ENCODE measurements at places on chromosomes 6 and 20.
A peak's percentile ranks its signal among the peaks of the same experiment; 100 is the strongest.

- no peak for DNase-seq
Observed at GRCh38 chr6:52909531-52909930, at the start of gene GSTA3. GSTA3 (minus strand) TSS chr6:52909698; CDS start chr6:52905834, 3,864 bp downstream.

DNA sequence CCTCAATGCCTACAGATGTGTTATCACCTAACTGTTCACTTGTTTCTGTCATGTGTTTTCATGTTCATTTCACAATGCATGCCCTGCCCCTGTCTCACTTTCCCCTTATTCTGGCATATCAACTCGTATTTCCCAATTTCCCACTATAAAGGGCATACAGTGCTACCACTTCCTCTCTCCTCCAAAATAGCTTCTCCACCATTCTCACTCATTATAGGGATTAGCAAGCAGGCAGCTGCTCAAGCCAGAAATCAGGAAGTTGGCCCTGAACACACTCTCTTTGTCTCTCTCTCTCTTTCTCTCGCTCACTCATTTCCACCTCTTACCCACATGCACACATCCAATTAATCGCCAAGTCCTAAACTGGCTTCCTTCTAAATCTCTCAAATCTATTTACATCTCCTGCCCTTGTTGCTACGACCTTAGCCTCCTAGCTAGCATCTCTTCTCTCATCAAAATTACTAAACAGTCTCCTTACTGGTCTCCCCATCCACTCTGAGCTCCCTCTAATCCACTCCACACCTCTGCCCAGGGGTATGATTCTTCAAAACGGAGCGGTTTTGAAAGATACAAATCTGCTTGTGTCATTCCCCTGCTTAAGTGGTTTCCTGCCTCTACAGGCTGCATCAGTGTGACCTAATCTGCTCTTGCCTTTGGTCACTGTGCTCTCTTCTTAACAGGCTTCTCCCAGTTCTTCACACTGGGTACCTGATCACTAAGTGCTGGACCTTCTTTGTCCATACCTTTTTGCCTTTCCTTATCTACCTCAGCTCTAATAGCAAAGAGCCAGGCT is 196.2 kb downstream of the BTBD9 start:
- DNase-seq: peak; percentile 16

DNA sequence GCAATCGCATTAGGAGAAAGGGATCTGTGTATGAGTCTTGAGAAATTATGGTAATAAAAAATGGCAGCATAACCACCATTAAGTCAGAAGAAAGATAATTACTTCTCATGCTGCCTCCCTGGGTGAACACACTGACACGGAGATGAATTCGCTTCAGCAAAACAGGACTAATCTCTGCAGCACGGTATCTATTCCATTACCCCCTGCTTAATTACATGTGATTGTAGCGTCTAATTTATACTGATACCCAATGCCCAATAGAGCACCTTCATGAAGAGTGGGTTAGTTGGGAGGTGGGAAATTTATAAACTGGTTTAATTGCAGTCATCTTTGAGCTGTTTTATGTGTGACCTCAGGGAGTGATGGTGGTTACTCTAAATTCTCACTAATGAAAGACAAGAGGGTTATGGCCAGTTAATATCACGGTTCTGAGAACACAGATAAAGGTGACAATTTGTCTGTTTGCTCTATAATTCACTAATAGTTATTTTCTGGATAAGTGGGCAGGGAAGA is 476.2 kb upstream of the SULF2 start:
- DNase-seq: no peak

DNA sequence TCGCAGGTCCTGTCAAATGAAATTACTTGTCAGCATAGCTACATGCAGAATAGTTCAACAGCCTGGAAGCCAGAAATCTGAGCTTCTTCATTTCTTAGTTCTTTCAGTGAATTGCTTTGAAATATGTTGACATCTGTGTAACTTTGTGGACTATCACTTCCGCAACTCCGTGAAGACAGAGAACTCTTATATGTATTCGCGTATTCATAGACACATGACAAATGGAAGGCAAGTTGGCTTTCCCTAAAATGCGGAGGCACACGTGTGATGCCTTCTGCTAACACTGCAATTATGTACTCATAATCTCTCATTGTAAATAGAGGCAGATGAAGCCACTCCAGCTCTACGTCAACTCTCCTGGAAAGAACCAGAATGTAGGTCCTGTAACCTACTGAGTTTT is 701.5 kb downstream of the PRKN start:
- DNase-seq: no peak

- no peak for DNase-seq
Observed at GRCh38 chr6:2960935-2961334, 10.4 kb downstream of the SERPINB6 start.

DNA sequence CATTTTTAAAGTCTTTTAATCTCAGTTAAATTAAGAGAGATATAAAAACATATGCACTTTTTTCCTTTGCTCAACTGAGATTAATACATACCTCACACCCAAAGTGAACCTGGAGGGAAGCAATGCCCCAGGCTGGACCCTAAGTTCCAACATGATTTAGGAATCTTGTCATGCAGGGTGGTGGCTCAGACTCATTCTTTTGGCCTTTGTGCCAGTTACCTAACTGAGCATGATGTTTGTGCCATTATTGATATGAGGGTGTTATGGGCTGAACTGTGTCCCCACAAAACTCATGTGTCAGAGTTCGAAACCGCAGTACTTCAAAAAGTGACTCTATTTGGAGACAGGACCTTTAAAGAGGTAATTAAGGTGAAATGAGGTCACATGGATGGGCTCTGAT is 188.0 kb downstream of the ARHGAP18 start:
- no peak for DNase-seq

GRCh38 chr20:50399555-50399916 is 110.6 kb upstream of the PTPN1 start:
- DNase-seq: no peak

- no peak for DNase-seq
Observed at GRCh38 chr6:2986722-2987221, 12.9 kb upstream of the NQO2 start.

DNA sequence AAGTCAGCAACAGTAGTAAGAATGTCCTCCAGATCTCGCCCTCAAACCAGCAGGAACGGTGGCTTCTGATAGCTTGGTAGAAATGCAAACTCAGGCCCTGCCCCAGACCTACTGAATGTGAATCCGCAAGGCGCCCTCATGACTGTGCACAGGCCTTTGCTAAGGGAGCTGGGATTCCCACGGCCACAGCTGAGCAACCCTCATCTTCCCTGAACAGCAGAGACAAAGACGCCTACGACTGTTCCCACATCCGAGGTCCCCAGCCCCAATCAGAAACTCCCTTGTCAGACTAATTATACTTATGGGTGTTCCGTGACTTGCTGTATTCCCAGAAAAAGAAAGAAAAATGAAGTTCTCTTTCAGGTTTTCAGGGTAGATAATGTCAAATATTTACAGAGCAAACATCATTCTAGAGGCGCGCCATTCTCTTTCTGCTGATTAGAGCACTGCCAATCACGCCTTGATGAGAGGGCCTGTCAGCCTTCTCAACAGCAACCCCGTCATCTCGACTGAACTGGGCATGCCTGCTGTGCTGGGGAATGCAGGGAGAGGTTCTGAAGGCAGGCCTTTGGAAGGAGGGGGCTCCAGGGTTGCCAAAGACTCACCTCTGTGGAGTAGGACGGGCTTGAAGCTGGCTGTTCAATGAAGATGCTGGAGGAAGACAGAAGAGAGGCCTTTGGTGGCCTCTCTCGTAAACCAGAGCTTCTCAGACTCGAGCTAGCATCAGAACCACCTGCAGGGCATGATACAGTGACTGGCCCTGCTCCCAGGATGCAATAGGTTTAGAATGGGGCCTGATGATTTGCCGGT is 79.9 kb downstream of the ZNF217 start:
- DNase-seq: no peak

GRCh38 chr6:140500849-140501248 is 1126.4 kb upstream of the CITED2 start:
- no peak for DNase-seq

- no peak for DNase-seq
Observed at GRCh38 chr6:16907991-16908390, 146.7 kb upstream of the ATXN1 start.

- no peak for DNase-seq
Observed at GRCh38 chr6:14286144-14286543, 168.6 kb downstream of the CD83 start.

DNA sequence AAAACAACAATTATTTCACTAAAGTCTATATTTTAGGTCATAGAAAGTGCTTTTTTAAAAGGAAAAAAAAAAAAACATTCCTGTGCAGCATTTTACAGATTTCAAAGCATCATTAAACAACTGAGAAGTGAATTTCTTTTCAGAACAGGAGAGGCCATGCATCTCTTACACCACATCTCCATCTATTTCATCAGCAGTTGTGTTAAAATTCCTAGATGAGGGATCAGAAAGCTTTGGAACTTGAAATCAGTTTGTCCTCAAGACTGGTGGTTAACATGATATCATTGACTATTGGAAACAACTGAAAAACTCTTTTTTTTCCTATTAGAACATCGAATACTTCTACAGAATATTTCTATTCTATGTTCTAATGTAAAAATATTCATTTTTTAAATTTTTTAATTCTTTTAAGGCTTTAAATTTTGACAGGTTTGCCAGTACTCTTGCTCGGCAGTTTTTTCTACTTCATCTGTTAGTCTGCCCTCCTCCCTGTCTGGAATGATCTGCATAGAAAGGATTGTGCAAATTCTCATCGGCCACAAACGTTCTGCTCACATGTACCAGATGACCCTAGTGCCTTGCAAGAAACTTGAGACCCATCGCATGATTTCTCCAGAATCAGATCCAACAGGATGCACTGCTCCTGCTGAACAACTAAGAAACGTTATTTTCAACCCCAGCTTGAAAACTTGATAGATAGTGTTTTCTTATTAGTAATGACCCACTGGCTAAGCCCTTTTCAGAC is 411.0 kb upstream of the AGPAT4 start:
- DNase-seq: no peak

Measured in T47D (cell line).